ENCODE measurements at places on chromosomes 11 and 22.

- DNase-seq, result no peak
Observed at GRCh38 chr11:18567081-18567480, 21.5 kb downstream of the UEVLD start.

GRCh38 chr22:23408321-23408720, 171.8 kb downstream of the IGLL1 start:
- no peak for DNase-seq

GRCh38 chr22:42673898-42674401, 24.8 kb upstream of the CYB5R3 start:
- no peak for DNase-seq

- no peak for DNase-seq
Observed at GRCh38 chr11:111520560-111520959, 6.0 kb downstream of the HOATZ start.

DNA sequence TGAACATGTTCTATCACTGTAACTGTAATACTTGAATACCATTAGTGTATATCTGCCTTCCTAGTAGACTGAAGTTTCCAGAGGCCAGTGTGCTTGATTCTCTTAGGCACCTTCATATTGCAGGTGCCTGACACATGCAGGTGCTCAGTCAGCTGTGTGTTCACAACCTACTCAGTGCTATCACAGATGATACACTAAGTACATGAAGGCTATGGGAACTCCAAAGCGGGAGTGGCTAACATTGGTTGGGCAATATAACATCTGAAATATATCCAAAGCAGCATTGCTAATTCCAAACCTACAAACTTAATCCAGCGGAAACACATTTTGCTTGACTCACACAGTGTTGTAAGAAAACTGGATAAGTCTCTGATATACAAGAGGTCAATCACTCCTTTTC, 539.3 kb upstream of the ISX start:
- no peak for DNase-seq

DNA sequence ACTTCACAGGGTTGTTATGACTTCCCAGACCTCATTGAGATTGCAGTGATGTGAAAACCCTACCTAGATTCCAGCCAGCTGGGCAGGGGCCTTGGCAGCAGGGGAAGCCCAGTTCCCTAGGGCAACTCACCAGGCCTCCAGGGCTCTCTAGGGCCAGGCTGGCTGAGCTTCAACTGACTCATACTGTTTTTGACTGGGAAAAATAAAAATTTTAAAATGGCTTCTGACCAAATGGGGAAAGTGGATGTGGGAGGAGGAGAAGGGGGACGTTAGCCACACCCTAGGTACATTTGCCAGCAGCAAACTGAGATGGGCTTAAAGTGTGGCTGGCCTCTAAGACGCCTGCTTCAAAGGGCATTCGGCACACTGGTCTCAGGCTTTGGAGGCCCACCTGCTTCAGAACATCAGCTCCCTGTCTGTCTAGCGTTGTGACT, 39.0 kb downstream of the BMAL1 start:
- no peak for DNase-seq

DNA sequence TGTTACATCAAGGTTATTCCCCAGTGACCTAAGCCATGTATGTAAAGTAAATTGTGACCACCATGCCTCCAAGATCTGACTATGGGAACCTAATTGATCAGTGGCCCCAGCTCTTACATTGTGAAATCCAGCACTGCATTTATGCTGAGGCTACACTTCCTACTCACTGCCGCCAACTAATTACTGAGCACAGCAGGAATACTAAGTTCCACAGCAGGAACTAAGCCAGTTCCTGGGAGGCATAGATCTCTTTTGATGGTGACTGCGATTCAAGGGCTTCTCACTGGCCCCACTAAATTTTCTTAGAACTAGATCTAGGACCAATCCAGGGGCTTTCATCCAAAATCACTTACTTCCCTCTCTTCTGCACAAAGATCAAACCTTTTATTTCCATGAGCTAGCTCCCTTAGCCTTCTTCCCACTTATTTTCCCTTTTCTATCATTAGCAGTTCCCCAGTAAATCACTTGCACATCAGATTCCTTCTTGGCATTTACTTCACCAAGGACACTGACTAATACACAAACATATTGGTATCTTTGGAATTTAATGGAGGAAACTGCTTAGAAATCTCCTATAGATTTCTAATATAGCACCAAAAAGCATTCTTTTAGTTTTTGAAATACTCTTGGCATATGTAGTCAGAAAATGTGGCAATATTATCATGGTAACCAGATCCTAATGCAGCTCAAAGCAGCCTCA, 46.0 kb downstream of the CNTN5 start:
- DNase-seq, result no peak

DNA sequence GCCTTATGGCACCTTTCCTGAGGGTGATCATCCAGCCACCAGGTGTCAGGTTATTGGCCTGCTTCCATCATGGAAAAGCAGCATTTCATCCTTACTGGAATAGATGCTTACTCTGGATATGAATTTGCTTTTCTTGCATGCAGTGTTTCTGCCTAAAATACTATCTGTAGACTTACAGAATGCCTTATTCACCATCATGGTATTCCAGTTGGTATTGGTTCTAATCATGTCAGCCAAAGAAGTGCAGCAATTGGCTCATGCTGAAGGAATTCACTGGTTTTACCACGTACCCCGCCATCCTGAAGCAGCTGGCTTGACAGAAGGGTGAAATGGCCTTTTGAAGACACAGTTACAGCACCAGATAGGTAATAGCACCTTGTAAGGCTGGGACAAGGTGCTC, 194.2 kb downstream of the AASDHPPT start:
- DNase-seq, result no peak

GRCh38 chr11:72763823-72764222, 11.6 kb upstream of the ARAP1 start:
- no peak for DNase-seq

GRCh38 chr11:102414559-102414958, 38.0 kb downstream of the TMEM123 start:
- no peak for DNase-seq

DNA sequence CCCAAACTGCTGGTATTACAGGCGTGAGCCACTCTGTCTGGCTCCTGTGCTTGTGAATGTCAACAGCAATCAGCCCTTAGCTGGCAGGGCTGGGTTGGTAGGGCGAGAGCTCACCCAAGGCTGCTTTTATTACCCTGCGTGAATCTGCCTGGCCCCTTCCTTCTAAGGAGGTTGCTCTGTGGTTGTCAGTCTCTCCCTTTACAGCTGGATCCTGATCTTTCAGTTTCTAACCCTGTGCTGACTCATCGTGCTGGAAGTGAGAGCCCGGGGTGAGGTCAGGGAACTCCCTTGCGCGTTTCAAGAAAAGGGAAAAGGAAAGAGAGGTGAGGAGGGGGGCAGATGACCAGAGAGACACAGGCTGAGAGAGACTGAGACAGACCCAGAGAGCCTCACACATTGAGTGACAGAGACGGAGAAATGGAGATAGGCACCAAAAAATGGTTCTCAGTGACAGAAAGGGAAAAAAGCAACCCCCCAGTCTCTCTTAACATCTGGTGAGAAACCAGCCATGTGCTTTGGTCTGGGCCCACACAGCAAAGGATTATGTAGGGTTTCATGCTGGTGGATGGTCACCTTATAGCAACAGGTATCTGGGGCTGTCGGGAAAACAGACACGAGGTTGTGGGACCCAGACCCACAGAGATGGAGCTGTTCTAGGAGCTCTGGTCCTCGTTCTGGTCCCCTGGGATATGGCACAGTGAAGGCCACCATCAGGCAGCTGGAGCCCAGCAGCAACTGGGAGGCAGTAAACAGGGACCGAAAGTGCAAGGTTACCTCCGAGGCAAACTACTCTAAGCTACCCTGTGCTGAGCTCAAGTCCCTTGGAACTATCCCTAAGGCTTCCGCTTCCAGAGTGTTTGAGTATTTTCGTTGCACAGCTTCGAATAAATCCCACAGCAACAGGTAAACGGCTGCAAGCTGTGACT, 2.5 kb downstream of the TCN2 start:
- no peak for DNase-seq

- DNase-seq, result no peak
Observed at GRCh38 chr22:49298834-49299750, 528.6 kb downstream of the BRD1 start.

- DNase-seq, result no peak
Observed at GRCh38 chr11:114799476-114799875, 121.1 kb downstream of the NXPE2 start.

- DNase-seq, result no peak
Observed at GRCh38 chr22:42976217-42976933, 38.6 kb downstream of the PACSIN2 start.

GRCh38 chr11:12042215-12042676, 33.8 kb upstream of the DKK3 start:
- no peak for DNase-seq

DNA sequence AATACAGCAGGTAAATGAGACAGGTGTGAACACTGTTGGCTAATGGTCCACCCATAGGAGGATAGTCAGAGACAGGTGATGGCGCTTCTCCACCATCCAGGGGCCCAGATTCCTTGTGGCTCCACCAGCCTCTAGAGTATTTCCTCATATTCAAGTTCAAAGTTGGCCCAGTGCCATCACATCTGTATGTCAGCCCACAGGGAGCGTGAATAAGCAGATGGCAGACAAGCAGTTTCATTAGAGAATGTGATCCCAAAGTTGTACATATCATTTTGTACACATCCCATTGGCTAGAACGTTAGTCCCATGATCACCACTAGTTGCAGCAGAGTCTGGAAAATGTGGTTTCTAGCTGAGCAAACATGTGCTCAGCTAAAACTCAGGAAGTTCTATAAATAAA, 11.0 kb upstream of the CWF19L2 start:
- no peak for DNase-seq

- DNase-seq, result no peak
Observed at GRCh38 chr11:112983887-112984286, 22.7 kb downstream of the NCAM1 start.

DNA sequence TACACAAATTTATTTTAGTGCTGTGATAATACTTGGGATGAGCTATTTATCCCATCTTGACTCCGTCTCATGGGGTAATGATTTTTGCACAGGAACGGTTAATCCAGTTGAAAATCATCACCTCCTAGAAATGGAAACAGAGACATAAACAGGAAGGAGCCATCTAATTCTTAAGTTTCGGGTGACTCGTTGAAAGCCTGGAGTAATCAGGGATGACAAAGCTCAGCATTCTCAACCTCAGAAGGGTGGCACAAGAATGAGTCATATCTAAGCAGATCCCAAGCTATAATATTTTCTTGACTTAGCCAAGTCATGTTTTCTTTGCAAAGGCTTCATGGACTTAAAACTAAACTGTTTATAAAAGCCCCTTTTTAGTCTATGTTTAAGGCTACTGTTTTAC, 280.8 kb upstream of the CCDC90B start:
- DNase-seq, result no peak

DNA sequence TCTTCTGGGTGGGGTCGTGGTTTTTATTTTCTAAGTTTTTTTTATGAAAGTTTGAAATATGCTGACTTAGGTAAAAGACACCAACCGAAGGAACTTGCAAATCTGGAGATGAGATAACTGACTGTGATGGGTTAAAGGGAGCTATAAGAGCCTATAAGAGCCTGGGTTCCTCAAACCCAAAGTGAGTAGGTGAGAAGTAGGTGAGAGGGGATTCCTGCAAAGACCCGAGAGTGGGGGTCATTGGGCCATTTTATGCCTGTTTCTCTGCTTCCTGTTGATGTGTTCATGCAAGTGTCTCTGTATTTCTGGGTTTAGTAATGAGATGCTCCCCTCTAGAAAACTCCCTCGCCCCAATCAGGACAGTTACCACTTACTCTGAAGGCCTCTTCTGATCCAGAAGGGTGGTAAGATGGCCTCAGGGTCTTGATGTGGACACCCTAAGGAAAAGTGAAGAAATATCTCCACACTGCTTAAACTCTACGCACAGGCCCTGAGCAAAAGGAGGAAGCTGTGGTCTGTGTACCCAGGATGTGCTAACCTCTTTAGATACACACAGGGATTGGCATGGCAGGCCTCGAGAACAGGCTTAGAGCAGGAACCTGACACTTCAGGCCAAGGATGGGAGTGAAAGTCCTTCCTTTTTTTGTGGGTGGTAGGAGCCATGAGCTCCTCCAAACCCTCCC, 1.8 kb downstream of the FLI1 start:
- DNase-seq, result no peak

DNA sequence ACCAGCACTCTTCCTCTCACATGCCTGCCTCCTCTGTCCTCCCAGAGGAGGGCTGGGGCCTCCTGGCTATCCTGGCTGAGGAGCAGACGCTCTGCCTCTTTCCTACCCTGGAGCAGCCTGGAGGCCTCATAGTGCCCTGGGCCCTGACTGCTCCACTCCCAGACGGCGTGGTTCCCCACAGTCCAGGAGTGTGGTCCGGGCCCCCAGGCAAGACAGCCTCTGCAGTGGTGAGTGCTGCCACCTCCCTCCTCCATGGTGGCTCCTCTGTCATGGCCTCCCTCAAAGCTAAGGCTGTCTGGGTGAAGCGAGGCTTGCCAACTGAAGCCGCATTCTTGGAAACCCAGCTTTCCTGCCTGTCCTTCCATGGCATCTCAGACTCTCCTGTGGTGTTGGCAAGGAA, 19.8 kb downstream of the GAB4 start:
- DNase-seq, result no peak

DNA sequence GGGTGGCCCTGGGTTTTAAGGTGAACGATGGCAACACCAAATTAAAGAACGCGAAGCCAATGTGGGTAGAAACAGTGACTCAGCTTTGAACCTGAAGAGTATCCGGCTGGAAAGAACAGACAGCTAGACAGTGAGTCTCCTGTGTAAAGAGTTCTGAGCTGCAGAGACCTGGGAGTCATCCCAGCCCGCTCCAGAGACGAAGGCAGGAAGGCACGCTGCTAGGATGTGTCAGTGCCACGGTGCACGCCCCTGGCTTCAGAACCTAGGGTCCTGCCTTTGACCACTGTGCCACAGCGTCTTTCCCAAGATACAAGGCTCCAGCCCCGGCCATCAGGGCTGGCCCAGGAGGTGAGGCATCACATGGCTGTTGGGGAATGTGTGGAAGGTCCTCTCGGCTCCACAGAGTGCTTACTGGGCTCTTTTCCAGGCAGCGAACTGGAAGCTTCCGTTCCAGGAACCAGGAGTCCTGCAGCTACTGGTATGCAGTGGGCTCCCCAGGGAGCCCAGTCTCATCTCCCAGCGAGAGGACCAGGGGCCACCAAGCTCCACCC, 29.9 kb downstream of the LRFN4 start:
- no peak for DNase-seq

DNA sequence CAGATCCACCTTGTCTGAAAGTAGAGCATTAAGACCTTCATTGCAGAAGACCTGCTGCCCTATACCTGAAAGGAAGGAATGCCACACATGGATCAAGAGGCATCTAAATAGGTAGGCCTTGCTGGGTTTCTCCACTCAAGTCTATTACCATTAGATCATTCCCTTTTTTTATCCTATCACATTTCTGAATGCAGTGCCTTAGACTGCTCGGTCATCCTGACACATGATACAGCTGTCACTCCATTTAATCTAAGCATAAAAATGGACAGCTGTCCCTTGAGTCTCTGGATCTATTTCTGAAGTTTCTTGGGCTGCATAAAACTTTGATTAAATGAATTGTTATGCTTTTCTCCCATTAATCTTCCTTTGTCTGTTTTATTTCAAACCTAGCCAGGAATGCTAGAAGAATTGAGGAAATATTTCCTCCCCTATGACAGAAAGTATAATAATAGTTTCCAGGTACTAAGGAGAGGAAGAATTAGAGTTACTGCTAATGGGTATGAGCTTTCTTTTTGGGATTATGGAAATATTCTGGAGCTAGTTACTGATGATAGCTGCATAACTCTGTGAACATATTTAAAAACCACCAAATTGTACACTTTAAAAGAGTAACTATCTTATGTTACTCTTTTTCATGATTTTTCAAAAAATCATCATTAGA, 88.0 kb downstream of the DLG2 start:
- DNase-seq, result no peak

GRCh38 chr11:46912526-46913150, 5.7 kb downstream of the LRP4 start:
- no peak for DNase-seq

- DNase-seq, result peak; percentile 75
Observed at GRCh38 chr11:64359712-64360445, 917 bp downstream of the RPS6KA4 start.
